Ovary (tissue), 10 donors: ENCODE measurements at places on chromosomes 7 and 10. TPM values are rescaled to one million over a fixed set of nuclear protein-coding genes. Genes with fewer than 3 reads are reported as not detected.

DNA sequence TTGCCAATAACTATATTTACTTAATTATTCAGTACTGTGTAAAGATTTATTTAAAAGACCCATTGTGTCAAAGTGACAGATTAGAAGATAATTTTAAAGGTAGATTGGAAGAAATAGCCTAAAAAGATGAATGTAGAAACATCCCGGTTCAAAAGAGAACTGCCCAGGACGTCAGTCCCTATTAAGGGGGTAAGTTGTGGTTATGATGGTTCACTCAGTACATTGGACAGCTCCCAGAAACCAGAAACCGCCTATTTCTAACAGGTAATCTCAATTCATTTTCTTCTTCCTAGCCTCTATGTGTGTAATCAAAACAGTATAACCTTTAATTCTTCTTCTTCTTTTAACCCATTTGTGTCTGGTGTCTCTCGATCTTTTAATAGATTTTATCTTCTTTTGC, 1.5 kb upstream of the FERD3L start:
- no peak overlapping the region for H3K4me3 ChIP-seq
- H3K27me3 ChIP-seq: no peaks in the 10 kb centered on the region
- no peaks in the 10 kb centered on the region for H3K36me3 ChIP-seq
- H3K27ac ChIP-seq: no peak overlapping the region
- no peaks in the 10 kb centered on the region for H3K4me1 ChIP-seq

DNA sequence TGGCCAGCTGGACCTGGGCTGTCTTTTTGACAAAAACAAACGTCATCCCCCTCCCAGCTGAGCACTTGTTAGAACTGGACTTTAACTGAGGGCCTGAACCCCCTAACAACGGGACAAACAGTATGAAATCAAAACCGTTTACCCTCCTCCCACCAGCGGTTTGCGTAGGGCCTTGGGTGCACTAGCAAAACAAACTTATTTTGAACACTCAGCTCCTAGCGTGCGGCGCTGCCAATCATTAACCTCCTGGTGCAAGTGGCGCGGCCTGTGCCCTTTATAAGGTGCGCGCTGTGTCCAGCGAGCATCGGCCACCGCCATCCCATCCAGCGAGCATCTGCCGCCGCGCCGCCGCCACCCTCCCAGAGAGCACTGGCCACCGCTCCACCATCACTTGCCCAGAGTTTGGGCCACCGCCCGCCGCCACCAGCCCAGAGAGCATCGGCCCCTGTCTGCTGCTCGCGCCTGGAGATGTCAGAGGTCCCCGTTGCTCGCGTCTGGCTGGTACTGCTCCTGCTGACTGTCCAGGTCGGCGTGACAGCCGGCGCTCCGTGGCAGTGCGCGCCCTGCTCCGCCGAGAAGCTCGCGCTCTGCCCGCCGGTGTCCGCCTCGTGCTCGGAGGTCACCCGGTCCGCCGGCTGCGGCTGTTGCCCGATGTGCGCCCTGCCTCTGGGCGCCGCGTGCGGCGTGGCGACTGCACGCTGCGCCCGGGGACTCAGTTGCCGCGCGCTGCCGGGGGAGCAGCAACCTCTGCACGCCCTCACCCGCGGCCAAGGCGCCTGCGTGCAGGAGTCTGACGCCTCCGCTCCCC, at the start of gene IGFBP1:
Gene IGFBP1 (plus strand): TSS at position 304 of the 808 bp plus-strand sequence. CDS start 165 bp downstream, at position 469.
- H3K36me3 ChIP-seq: no peaks in the 10 kb centered on the region
- DNase-seq: peak; percentile 31
- H3K27ac ChIP-seq: no peak within 1 kb of the TSS
- H3K4me1 ChIP-seq: peaks cover 3% of the 10 kb centered on the region
- H3K27me3 ChIP-seq: no peaks in the 10 kb centered on the region

GRCh38 chr10:116429288-116429977, 1.8 kb downstream of the PNLIPRP3 start:
- no peaks in the 10 kb centered on the region for H3K27me3 ChIP-seq
- H3K36me3 ChIP-seq: no peaks in the 10 kb centered on the region
- no peak overlapping the region for H3K4me3 ChIP-seq
- H3K27ac ChIP-seq: no peak overlapping the region
- H3K4me1 ChIP-seq: no peaks in the 10 kb centered on the region
- DNase-seq: no peak

GRCh38 chr7:19362099-19362498, 216.9 kb upstream of the FERD3L start:
- H3K4me3 ChIP-seq: no peak overlapping the region
- no peaks in the 10 kb centered on the region for H3K27me3 ChIP-seq
- DNase-seq: no peak
- H3K27ac ChIP-seq: no peak overlapping the region
- no peaks in the 10 kb centered on the region for H3K36me3 ChIP-seq

DNA sequence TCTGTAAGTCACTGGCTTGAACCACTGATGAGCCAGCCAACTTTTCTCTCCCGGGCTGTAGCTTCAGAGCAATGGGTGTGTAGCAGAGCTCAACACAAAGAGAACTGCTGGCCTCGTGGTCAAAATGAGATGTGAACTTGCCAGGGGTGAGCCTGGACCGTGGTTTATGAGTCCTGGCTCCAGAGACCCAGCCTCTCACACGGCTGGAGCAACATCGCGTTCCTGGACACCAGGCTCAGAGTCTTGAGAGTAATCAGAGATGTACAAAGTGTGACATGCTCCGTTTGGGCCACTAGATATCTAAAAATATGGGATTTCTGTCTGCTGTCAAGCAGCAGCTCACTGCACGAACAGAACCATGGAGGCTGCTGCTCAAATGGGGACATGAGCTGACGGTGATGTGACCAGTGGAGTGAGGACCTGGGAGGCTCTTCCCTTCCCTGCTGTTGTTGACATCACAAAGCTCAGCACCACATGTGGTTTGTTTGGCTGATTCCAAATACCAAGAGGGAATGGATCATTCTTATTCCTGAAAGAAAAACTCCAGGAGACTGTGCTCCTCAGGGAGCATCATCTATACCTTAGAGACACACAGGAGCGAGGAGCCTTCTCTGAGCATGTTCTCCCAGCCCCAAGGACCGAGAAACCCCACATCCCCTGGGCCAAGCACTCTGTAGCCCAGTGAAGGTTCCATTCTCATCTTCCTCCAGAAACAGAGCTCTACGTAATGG, 9.2 kb upstream of the SVIL start:
- no peak for DNase-seq
- H3K27me3 ChIP-seq: no peaks in the 10 kb centered on the region
- peak overlapping the region; percentile 74 for H3K27ac ChIP-seq
- H3K36me3 ChIP-seq: no peaks in the 10 kb centered on the region

DNA sequence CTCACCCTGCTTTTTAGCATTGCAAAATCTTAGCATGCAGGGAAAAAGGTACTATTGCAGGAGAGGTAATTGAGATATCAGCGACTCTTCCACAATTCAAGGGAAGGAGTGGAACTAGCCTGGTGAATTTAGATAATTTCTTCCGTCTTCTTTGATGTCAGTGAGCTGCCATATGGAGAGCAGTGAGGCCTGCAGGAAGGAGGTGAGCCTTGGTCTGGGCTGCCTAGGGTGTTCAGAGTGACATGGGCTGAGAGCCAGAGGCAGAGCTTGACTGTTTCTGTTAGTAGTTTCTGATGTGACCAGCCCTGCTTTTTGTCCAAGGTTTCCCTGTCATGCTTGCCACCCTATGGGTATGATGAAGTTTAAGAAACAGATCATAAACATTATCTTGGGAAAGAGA, 28.6 kb downstream of the KAT6B start:
- H3K4me3 ChIP-seq: no peak overlapping the region
- peaks cover 14% of the 10 kb centered on the region for H3K4me1 ChIP-seq
- H3K27ac ChIP-seq: no peak overlapping the region
- no peaks in the 10 kb centered on the region for H3K27me3 ChIP-seq

DNA sequence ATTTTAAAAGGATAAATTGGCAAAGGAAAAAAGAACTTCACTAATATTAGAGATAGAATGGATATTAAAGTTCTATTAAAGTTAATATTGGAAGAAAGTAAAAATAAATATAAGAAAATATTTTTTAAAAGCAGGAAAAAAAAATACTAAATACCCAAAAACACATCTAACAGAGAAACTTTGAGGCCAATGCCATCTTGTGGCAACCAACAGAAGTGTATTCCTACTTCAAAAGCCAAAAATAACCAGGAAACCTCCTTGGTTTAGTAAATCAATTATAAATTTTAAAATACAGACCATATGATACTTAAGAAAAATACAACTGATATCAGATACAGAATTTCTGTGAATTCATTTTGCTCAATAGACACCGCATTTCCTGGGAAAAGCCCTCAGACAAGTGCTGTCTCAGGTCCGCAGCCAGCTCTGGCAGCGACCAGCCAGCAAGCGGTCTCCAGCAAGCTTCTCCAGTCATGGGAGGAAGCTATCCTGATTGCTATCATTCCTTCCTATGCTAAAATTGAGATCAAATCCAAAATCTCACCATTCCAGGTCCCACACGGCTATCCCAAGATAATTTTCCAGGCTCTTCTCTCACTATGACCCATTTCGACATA, 65.3 kb downstream of the LMBR1 start:
- no peak overlapping the region for H3K4me3 ChIP-seq
- H3K27me3 ChIP-seq: no peaks in the 10 kb centered on the region
- no peak for DNase-seq
- H3K36me3 ChIP-seq: no peaks in the 10 kb centered on the region

- DNase-seq: no peak
- H3K27ac ChIP-seq: no peak overlapping the region
- no peaks in the 10 kb centered on the region for H3K27me3 ChIP-seq
- H3K36me3 ChIP-seq: no peaks in the 10 kb centered on the region
- H3K4me3 ChIP-seq: no peak overlapping the region
- peaks cover 5% of the 10 kb centered on the region for H3K4me1 ChIP-seq
Observed at GRCh38 chr7:150986556-150986955, 4.3 kb upstream of the NOS3 start.

DNA sequence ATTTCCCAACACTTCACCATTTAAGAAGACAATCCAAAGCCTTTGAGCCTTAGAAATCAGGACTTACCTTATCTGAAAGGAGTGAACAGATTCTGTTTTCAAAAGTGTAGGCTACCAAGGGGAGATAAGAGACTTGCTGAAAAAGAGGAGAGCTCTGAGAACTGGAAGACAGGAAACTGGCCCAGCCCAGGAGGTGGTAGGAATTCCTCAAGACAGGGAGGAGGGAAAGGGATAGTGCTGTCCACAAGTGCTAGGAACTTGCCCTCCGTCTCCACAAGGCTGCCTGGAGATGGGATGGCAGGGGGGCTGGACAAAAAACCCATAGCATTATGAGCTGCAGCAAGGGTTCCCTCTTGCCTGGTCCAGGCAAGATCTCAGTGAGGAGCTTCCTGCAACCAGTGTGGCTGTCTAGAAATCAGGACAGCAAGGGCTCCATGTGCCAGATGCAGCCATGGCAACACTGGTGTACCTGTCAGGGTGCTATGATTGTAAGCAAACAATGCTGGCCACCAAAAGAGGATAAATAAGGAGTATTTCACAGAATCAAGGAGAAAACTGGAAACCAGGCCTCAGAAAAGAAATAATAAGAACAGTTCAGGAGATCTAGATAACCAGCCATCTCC, 22.7 kb upstream of the FRMD4A start:
- no peaks in the 10 kb centered on the region for H3K36me3 ChIP-seq
- no peak overlapping the region for H3K27ac ChIP-seq
- H3K4me3 ChIP-seq: no peak overlapping the region
- H3K27me3 ChIP-seq: no peaks in the 10 kb centered on the region
- no peak for DNase-seq

DNA sequence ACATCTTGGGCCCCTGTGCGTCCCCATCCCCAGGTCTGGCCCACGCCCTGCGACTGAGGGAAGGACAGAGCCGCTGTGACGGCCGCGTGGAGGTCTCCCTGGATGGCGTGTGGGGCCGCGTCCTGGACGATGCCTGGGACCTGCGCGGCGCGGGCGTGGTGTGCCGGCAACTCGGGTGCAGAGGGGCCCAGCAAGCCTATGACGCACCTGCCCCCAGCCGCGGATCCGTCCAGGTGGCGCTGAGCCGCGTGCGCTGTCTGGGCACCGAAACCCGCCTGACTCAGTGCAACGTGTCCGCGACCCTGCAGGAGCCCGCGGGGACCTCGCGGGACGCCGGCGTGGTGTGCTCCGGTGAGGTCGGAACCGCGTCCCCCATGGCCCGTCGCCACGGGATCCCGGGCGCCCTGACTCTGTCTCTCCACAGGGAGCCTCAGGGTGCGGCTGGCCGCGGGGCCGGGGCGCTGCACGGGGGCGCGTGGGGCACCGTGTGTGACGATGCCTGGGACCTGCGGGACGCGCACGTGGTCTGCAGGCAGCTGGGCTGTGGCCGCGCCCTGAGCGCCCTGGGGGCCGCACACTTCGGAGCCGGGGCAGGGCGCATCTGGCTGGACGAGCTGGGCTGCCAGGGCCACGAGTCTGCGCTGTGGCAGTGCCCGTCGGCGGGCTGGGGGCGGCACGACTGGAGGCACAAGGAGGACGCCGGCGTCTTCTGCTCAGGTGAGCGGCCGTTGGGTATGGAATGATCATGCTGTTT, 5.9 kb downstream of the SCART1 start:
- H3K4me1 ChIP-seq: no peaks in the 10 kb centered on the region
- DNase-seq: no peak
- H3K36me3 ChIP-seq: no peaks in the 10 kb centered on the region
- H3K4me3 ChIP-seq: no peak overlapping the region
- H3K27ac ChIP-seq: no peak overlapping the region

DNA sequence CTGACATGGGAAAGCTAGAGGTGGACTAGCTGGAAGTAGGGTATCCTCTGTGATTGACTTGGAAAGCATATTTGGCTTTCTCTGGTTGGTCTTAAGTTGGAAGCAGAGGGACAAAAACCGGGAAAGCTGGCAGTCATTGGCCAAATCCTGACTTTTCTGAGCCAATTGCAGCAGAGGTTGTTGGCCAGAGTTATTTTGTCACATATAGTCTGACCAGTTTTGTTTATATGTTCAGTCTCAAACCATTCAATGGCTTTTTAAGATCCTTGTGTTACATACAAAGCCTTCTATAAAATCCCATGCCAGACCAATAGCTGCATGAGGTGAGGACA, 6.3 kb downstream of the CFAP69 start:
- no peaks in the 10 kb centered on the region for H3K36me3 ChIP-seq
- H3K4me1 ChIP-seq: peaks cover 1% of the 10 kb centered on the region
- H3K27me3 ChIP-seq: no peaks in the 10 kb centered on the region
- H3K27ac ChIP-seq: no peak overlapping the region
- H3K4me3 ChIP-seq: no peak overlapping the region

DNA sequence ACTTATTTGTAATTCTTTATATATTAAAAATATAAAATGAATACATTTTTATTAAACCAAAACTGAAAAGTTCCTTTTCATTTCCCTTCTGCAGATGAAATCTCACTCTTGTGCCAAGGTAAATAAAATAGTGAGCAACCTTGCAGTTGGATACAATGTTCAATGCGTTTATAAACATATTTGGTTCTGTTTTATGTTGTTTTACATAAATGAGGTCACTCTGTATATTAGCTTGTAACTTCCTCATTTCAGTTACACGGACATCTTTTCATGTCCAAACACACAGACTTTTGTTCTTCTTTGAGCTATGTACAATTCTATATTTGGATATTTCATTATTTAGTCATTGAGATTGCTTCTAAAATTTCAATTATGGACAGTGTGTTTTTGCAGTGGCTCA, 107.7 kb downstream of the BBS9 start:
- no peaks in the 10 kb centered on the region for H3K27me3 ChIP-seq
- no peak for DNase-seq
- no peaks in the 10 kb centered on the region for H3K36me3 ChIP-seq

- peaks cover 8% of the 10 kb centered on the region for H3K4me1 ChIP-seq
- no peak for DNase-seq
- no peak overlapping the region for H3K4me3 ChIP-seq
Observed at GRCh38 chr7:2175514-2175913, 57.2 kb downstream of the MAD1L1 start.

- H3K4me3 ChIP-seq: no peak overlapping the region
- no peaks in the 10 kb centered on the region for H3K36me3 ChIP-seq
- peaks cover 7% of the 10 kb centered on the region for H3K4me1 ChIP-seq
Observed at GRCh38 chr7:150355666-150356059, 13.0 kb upstream of the REPIN1 start.

Gene SPACDR
- 0.61 TPM for total RNA-seq

Gene ADAMTS14
- total RNA-seq: not detected

Gene PRLHR
- total RNA-seq: not detected

Gene ITGA8
- 32.5 TPM for total RNA-seq

Gene SEMA4G
- total RNA-seq: 17.4 TPM

Gene ZNF727
- total RNA-seq: 18.1 TPM

Gene SOSTDC1
- 1.00 TPM for total RNA-seq
